Activated CD4-positive, alpha-beta T cell treated with anti-CD3 and anti-CD28 coated beads, Interleukin-2, amount 50 U/mL, for 24 hours (primary cell): ENCODE measurements at places on chromosomes 13 and 19.

DNA sequence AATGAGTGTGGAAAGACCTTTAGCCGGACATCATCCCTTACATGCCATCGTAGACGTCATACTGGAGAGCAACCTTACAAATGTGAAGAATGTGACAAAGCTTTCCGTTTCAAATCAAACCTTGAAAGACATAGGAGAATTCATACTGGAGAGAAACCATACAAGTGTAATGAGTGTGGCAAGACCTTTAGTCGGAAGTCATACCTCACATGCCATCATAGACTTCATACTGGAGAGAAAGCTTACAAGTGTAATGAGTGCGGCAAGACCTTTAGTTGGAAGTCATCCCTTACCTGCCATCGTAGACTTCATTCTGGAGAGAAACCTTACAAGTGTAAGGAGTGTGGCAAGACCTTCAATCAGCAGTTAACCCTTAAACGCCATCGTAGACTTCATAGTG lies 11.7 kb upstream of the ZNF813 start:
- DNase-seq: no peak

DNA sequence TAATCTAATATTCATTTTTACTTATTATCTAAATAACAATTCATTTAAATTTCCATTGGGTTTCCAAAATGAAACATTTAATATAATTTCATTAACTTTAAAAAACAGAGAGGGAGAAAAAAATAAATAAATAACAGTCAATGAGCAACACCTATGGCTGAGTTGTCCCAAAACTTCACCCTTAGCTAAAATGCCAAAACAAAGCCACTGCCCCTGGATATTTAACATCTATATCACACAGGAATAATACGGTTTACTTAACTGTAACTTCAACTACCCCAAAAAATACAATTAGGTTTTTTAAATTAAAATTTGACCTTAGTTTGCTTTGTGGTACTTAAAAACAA lies 541 bp downstream of the ELF1 start:
- DNase-seq: no peak

- no peak for DNase-seq
Observed at GRCh38 chr13:105428811-105429210, 1106.7 kb downstream of the EFNB2 start.

- DNase-seq: peak; percentile 85
Observed at GRCh38 chr19:2328401-2329148, at the start of the genes LSM7 and SPPL2B. TSS of gene LSM7 (minus strand) at chr19:2328586. CDS start at chr19:2328566, 20 bp downstream. TSS of gene SPPL2B (plus strand) at chr19:2328684. CDS start at chr19:2328710, 26 bp downstream.

- DNase-seq: no peak
Observed at GRCh38 chr19:16252459-16253205, 54.9 kb downstream of the AP1M1 start.

- DNase-seq: no peak
Observed at GRCh38 chr19:45473682-45474605, 6.1 kb downstream of the FOSB start.

DNA sequence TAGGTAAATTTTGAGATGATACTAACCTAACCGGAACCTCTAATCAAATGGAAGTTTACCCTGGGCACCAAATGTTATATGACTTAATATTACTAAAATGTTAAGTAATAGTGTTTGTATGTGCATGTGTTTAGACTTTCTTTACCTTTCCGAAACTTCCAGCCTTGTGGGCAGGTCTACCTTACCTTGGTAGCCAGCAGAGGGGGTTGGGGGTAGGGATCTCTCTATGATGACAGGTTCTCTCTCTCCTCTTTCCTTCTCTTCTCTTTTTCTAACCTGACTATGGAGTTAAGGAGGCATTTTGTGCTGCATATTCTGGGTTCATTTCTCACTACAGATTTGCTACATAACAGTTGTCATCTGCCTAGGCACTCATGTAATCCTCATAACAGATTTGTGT lies 6.8 kb upstream of the FRY start:
- DNase-seq: no peak

GRCh38 chr13:92560883-92561282 lies 665.7 kb upstream of the GPC6 start:
- DNase-seq: no peak

- DNase-seq: no peak
Observed at GRCh38 chr19:17183271-17183761, 31.8 kb upstream of the USE1 start.

DNA sequence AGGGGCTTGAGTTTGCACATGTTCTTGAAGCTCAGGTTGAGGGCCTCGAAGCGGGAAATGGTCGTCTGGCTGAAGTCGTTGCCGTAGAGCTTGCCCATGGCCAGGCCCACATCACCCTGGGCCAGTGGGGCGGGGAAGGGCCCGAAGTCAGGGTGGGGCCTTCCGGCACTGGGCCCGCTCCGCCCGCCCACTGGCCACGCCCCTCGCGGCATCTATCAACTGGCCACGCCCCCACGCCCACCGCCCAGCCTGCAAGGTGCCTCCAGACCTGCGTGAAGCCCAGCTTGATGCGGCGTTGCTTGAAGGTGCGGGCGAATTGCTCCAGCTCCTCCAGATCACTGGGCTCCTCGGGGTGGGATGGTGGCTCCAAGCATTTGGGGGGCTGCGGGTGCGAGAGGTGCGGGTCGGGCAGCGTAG lies 19.9 kb downstream of the ZNF574 start:
- DNase-seq: no peak

DNA sequence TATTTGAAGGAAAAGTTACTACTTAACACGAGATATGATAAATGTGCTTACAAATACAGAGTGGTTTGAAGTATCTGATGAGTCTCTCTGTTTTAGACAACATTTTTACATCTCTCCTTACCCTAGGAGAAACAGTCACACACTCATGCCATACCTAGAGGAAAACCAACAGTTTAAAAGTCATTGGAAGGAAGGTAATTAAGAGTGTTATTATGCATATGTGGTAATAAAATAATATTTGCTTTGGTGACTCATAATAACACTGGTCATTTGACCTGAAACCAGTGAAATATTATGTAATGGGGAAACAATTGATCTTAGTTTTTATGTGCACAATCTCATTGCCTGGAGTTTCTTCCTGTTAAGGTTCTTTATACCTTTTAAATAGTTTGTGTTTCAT lies 136.9 kb upstream of the SOX21 start:
- DNase-seq: no peak

DNA sequence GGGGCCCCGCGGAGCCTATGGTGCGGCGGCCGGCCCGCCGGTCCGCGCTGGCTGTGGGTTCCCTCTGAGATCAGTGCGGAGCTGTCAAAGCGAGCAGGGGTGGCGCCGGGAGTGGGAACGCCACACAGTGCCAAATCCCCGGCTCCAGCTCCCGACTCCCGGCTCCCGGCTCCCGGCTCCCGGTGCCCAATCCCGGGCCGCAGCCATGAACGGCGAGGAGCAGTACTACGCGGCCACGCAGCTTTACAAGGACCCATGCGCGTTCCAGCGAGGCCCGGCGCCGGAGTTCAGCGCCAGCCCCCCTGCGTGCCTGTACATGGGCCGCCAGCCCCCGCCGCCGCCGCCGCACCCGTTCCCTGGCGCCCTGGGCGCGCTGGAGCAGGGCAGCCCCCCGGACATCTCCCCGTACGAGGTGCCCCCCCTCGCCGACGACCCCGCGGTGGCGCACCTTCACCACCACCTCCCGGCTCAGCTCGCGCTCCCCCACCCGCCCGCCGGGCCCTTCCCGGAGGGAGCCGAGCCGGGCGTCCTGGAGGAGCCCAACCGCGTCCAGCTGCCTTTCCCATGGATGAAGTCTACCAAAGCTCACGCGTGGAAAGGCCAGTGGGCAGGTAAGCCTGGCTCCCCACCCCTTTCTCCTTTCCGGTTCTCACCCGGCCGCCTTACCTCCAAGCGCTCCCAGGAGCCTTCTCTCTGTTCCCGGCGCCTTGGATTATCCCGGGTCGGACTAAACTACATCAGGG lies at the start of gene PDX1:
TSS of gene PDX1 (plus strand) at position 67 of the 743 bp plus-strand sequence. CDS start at position 206, 139 bp downstream.
- DNase-seq: no peak

- DNase-seq: peak; percentile 40
Observed at GRCh38 chr13:27353166-27353583, 71.2 kb upstream of the GTF3A start.

GRCh38 chr13:113371061-113371460 lies 7.1 kb upstream of the GRTP1 start:
- no peak for DNase-seq

DNA sequence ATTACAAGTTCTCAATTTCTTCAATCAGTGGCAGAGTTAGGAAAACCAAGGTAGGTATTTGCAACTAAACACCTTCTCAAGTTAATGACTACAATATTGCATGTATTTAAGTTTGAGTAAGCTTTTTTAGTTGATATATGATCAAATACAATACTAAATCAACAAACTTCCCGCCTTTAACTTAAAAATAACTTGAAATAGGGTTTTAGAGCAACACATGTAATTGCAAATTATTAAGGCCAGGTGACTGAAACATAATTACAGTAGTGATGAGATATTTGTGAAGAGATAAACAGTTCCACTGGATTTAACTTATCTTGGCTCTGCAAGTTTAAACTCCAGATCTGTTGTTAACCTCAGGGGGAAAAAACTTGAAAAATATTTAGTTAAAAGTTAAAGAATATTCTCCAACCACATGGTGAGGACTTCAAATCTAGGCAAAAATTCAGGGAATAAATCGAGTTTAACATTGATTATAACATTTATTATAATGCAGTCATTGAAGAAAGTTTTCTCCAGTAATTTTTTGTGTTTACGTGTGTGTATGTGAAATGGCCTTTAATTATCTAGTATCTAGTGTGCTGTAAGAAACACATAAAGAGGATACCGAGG lies 3.6 kb downstream of the DACH1 start:
- DNase-seq: no peak

- DNase-seq: no peak
Observed at GRCh38 chr13:76600081-76600480, 286.1 kb downstream of the KCTD12 start.

- DNase-seq: no peak
Observed at GRCh38 chr13:52994865-52995264, 33.7 kb upstream of the OLFM4 start.

- DNase-seq: no peak
Observed at GRCh38 chr13:77831866-77832265, 86.8 kb downstream of the EDNRB start.

DNA sequence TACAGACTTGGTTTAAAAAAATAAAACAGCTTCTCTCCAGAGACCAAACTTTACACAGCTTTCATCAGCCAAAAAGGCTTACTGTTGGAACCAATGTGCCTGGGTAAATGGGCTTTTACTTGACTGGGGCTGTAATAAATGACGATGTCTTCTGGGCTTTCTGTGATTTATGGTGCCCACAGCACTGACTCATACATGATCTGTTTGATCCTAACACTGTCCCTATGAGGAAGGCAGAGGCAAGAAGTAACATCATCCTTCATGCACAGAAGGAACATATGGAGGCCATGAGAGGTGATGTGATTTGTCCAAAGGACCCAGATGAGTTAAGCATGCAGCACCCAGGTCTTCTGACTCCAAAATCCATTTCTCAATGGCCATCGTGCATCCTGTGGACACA lies 77.4 kb downstream of the DOCK9 start:
- no peak for DNase-seq

DNA sequence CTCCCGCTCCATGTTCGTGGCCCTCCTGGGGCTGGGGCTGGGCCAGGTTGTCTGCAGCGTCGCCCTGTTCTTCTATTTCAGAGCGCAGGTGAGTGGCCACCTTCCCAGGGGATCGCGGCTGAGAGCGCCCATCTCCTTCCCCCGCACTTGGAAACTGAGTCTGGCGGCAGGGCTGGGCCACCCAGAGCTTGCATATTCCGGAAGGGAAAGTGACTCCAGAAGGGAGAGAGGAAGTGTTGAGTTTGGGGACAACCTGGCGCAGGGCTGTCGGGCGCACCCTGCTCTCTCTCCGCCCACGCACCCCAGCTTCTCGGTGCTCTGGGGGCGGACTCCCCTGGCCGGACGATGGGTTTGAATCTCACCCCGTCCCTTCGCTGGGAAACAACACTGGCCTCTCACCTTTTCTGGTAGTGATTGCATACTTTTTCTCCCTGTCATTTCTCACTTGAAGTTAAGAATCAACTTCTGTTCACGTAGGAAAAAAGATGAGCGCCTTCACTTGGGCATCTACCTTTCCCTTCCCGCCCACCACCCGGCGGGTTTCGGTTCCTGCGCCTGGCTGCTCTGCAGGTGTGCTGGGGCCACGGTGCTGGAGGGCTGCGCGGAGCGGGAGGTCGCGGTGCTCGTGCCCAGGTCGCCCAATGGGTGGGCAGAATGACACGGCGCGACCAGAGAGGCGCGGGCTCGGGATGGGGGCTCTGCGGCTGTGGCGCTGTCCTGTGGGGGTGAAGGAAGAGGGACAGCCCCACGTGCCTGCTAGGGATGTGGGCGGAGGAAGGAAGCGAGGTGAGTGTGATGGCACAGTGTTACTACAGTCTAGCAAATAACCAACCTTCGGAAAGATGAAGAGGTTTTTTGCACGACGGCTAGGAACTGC lies 721 bp downstream of the TNFSF11 start:
- peak; percentile 35 for DNase-seq

DNA sequence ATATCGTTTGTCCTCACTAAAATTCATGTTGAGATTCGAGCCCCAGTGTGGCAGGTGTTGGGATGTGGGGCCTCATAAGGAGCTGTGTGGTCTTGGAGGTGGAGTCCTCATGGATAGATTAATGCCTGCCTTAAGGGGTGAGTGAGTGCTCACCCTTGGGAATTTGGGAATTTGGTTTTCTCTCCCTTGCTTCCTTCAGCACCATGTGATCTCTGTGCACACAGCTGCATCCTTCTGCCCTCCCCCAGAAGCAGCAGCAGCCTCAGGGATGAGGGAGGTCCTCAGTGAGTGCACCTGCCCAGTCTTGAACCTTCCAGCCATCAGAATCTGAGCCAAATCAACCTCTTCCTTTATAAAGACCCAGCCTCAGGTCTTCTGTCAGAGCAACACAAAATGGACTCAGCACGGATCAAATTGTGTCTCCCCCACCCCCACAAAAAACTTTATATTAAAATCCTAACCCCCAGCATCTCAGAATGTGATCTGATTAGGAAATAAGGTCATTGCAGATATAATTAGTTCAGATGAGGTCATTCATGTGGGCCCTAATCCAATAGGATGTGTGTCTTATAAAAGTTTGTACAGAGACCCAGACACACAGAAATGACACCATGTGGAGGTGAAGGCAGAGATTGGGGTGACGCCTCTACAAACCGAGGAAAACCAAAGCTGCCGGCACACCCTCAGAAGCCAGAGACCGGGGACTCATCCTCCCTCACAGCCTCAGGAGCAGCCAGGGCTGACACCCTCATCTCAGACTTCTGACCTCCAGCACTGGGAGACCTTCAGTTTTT lies 12.9 kb downstream of the CYTH2 start:
- DNase-seq: no peak

- no peak for DNase-seq
Observed at GRCh38 chr19:15297416-15298224, 34.7 kb downstream of the BRD4 start.
